ENCODE measurements at places on chromosomes 5 and 9.

- H3K4me1 ChIP-seq: no peaks in the 10 kb centered on the region
- no peak overlapping the region for H3K4me3 ChIP-seq
- DNase-seq: no peak
- no peak overlapping the region for H3K27ac ChIP-seq
- H3K36me3 ChIP-seq: peaks cover 21% of the 10 kb centered on the region
These were observed 63.9 kb downstream of the SHC3 start for GRCh38 chr9:89114741-89115140.

- no peaks in the 10 kb centered on the region for H3K36me3 ChIP-seq
- DNase-seq: no peak
- H3K4me3 ChIP-seq: no peak overlapping the region
- H3K27ac ChIP-seq: no peak overlapping the region
These were observed 388.4 kb upstream of the PTGER4 start for GRCh38 chr5:40291338-40291737.

DNA sequence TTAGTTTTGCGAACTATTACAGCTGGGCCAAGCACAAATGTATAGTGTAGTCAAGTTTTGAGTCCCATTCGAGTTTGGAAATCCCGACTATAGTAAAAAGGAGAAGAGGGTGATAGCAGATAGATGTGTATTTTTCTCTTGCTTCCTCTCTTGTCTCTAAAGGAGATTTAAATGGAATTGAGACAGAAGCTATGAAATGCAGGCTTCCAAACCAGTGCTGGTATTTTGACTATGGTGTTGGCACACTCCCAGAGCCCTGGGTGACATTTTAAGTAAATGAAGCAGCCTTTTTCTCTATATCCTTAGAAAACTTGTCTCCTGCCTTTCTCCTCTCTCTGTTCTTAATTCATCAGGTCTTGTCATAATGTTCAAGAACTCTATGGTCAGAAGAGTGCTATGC, 17.7 kb upstream of the AUH start:
- no peak overlapping the region for H3K4me3 ChIP-seq
- H3K36me3 ChIP-seq: no peaks in the 10 kb centered on the region
- no peaks in the 10 kb centered on the region for H3K27me3 ChIP-seq
- no peak overlapping the region for H3K27ac ChIP-seq

- peaks cover 29% of the 10 kb centered on the region for H3K4me1 ChIP-seq
- DNase-seq: no peak
- H3K27me3 ChIP-seq: no peaks in the 10 kb centered on the region
These were observed 158.6 kb upstream of the GNA14 start for GRCh38 chr9:77806741-77807140.

Measured in SK-N-SH (cell line).